ENCODE measurements at places on chromosomes 3 and 15.
A peak's percentile ranks its signal among the peaks of the same experiment; 100 is the strongest.

- no peaks in the 10 kb centered on the region for H3K27me3 ChIP-seq
- H3K36me3 ChIP-seq: no peaks in the 10 kb centered on the region
- DNase-seq: no peak
- no peak overlapping the region for H3K4me3 ChIP-seq
- H3K4me1 ChIP-seq: no peaks in the 10 kb centered on the region
- H3K27ac ChIP-seq: no peak overlapping the region
Measured at GRCh38 chr15:68410466-68411342, 21.3 kb downstream of the ITGA11 start.

DNA sequence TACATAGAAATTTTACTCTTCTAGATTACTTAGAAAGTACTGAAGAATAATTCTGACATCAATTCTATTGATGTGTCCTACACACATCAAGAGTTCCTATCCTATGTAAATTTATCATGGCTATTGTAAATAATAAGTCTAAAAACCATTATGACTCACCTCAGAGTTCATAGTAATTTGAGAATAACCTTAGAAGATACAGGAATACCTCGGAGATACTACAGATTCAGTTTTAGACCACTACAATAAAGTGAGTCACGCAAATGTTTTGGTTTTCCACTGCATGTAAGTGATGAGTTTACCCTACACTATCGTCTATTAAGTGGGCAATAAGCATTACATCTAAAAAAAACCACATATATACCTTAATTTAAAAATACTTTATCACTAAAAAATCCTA is 74.8 kb downstream of the NR1I2 start:
- H3K27me3 ChIP-seq: no peaks in the 10 kb centered on the region
- peaks cover 54% of the 10 kb centered on the region for H3K36me3 ChIP-seq
- DNase-seq: no peak
- no peak overlapping the region for H3K27ac ChIP-seq
- H3K4me3 ChIP-seq: no peak overlapping the region

- H3K27me3 ChIP-seq: no peaks in the 10 kb centered on the region
- no peaks in the 10 kb centered on the region for H3K4me1 ChIP-seq
- H3K36me3 ChIP-seq: no peaks in the 10 kb centered on the region
- DNase-seq: no peak
- H3K27ac ChIP-seq: no peak overlapping the region
Measured at GRCh38 chr3:6928064-6928463, 67.1 kb downstream of the GRM7 start.

- no peak overlapping the region for H3K4me3 ChIP-seq
- no peak overlapping the region for H3K27ac ChIP-seq
- no peaks in the 10 kb centered on the region for H3K4me1 ChIP-seq
Measured at GRCh38 chr3:102206511-102207031, 228.2 kb upstream of the ZPLD1 start.

GRCh38 chr3:178690571-178690970 is 154.3 kb downstream of the KCNMB2 start:
- H3K4me1 ChIP-seq: no peaks in the 10 kb centered on the region
- H3K36me3 ChIP-seq: no peaks in the 10 kb centered on the region
- no peak overlapping the region for H3K27ac ChIP-seq

DNA sequence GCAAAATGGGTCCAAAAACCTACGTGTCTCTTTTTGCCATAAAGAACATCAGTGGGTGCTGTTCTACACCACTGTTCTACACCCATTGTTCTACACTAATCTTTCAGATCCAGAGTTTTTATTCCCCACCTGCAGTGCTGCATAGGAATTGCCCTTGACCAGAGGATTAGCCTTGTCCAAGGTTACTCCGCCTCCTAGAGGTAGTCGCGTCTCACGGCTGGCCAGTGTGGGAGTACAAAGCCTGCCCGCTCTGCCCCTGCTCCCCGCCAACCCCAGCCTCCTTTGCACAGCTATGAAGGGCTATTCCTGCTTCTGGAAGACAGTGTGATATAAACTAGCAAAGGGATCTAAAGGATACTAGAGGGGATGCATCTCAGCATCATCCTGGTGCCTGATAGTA is 222.1 kb upstream of the LMCD1 start:
- H3K36me3 ChIP-seq: no peaks in the 10 kb centered on the region
- H3K4me3 ChIP-seq: no peak overlapping the region
- no peaks in the 10 kb centered on the region for H3K4me1 ChIP-seq

DNA sequence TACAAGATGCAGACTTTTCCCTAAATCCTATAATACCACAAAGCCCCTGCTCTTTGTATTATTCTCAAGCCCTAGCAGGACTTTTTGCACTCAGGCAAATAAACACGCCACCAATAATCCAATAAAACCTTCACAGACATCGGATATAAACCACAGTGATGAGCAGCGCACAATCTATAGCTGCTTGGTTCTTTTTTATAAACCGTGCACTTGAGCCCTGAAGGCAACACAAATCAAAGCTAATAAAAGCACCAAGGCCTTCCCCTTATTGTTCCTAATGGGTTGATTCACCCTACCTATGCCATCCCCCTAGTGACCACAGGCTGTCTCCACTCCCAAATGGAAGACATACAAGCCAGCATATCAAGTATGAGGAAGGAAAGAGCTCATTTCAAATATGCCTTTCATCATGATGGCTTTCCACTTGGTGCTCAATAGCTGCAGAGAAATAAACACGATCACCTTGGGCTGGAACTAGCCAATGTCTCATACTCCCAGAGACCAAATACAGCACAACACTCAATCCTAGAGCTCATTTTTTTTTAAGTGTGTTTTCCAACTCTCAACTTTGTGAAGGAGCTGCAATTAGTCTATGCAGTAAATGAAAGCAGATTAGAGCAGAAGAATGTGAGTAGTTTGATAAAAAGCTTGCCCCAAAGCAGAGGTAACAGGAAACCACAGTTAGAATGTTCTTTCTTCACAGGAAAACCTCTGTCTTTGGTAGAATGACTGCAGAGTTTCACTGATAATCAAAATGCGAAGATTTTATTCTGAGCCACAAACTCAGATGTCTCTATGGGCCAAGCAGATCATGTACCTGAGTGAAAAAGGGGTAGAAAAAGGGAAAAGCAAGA is 573.9 kb downstream of the AGBL1 start:
- H3K4me1 ChIP-seq: peaks cover 24% of the 10 kb centered on the region
- H3K4me3 ChIP-seq: no peak overlapping the region

- no peak for DNase-seq
- H3K4me3 ChIP-seq: no peak overlapping the region
- H3K27me3 ChIP-seq: no peaks in the 10 kb centered on the region
- no peaks in the 10 kb centered on the region for H3K4me1 ChIP-seq
Measured at GRCh38 chr3:169529013-169529412, 134.5 kb downstream of the MECOM start.

DNA sequence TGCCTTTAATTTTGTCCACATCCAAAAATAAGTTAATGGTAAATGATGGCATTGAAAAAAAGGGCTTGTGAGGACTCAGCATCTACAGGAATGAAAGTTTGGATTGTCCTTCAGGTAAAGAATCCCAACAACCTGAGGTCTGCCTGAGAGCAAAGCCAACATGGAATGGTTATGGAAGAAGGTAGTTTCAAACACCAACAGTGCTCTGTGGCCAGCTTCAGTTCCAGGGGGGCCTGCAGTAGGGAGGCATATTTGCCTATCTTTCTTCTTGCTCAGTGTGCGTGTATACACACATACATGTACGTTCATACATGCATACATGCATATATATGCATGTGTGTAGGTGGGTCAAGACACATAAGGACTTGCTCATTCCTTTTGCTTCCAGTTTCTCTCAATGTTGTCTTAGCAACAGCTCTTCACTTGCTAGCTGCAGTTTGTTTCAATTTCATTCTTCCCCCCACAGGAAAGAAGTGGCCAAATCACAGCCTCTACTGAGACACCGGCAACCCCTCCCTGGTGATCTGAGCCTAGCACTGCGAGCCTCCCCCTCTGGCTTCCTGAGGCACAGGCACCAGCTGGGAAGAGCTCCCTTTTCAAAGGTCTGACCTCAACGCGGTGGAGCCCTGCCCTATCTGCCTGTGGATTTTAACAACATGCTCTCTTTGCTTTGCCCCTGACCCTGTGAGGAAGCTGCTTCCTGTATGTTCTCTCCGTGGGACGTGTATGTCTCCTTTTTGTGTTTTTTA is 146.2 kb downstream of the KLF13 start:
- H3K36me3 ChIP-seq: no peaks in the 10 kb centered on the region
- H3K4me3 ChIP-seq: peak overlapping the region; percentile 45
- H3K27me3 ChIP-seq: no peaks in the 10 kb centered on the region
- DNase-seq: peak; percentile 84
